ENCODE measurements at places on chromosomes 7 and 10.

- no peak for DNase-seq
Measured at GRCh38 chr10:130015075-130015695, 51.1 kb upstream of the EBF3 start.

- no peak for DNase-seq
Measured at GRCh38 chr7:159125104-159125954, 19.3 kb downstream of the VIPR2 start.

GRCh38 chr10:129605266-129605985, 138.4 kb downstream of the MGMT start:
- DNase-seq: no peak

- DNase-seq: no peak
Measured at GRCh38 chr10:14678637-14679036, 96.1 kb downstream of the FAM107B start.

DNA sequence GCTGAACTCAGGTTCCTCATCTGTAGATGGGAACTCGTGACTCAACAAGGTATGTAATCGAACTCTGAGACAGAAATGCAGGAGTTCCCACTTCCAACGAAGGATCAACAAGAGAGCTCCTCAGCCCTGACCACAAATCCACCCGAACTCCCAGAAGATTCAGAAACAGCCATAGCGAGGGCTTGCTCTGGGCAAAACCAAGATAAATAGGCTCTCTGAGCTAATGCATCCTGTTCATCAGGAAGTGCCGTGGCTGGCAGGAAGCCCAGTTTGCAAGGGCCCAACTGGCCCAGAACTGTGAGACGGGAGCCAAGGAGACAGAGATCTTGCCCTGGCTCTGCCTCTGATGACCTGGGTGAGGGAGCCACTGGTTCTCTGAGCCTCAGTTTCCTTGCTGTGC, 141.7 kb upstream of the PFKP start:
- DNase-seq: no peak
